Erythroblast (primary cell): ENCODE measurements at places on chromosomes 16 and 17.
A peak's percentile ranks its signal among the peaks of the same experiment; 100 is the strongest.

GRCh38 chr17:1431631-1432104 lies 24.4 kb downstream of the CRK start:
- no peak for DNase-seq

DNA sequence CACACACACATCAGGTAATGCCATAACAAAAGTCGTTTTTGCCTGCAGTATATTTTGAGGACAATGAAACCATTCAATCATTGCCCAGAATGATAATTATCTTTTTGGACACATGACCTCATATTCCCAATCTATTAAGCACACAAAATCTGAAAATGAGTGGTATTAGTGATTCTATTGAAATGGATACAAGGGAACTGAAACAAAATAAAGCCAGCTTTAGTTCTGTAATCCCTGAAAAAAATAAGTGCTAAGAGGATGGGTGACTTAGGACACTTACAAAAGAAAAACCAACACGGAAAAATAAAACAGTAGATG lies 128.3 kb upstream of the MAF start:
- no peak for DNase-seq

DNA sequence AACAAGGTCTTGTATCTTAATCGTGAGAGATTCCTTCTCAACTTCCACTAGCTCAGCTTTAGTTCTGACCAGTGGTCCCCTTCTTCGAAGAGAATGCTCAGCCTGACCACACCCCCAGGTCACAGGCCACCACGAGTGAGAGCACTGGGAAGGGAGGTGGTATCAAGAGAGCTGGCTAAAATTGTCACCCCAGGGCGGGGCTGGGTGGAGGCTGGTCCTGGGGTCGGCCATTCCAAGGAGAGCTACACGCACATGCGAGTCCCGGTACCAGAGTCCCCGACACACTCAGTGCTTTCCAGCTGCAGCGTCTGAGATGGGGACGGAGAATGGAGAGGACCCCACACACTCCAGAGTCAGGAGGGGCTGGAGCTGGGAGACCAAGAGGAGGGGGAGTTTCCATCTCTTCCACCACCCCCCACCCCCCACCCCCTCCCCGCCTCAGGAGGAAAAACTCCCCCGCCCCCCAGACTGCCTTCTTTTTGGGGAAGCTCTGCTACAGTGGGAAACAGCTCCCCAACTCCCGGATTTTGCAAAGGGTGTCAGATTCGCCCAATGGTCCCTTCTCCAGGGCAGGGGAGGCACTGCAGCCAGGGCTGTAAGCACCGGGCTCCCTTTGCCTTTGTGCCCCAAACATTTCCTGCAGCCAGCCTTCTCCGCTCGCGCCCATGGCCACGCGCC lies 1.6 kb downstream of the C1QL1 start:
- no peak for DNase-seq

- DNase-seq = no peak
These were observed 13.7 kb downstream of the HOXB4 start for GRCh38 chr17:48564188-48565021.

- no peak for DNase-seq
These were observed 9.5 kb upstream of the FZD2 start for GRCh38 chr17:44547625-44548267.

DNA sequence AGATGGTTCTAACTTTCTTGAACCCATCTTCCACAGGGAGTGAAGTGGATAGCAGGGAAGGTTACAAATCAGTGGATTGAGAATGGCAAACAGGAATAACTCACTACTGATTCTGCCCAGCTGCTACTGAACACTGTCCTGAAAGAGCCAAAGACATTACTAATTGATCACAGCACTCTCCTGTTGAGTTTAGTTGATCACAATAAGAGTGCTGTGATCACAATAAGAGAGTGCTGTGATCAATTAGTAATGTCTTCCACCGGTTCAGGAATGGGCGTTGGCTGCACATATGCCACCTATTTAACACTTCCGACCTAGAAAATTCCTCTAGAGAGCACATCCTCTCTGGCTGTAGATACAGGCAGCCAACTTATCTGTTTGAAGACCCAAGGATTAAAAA lies 11.4 kb downstream of the CFAP97D1 start:
- no peak for DNase-seq

DNA sequence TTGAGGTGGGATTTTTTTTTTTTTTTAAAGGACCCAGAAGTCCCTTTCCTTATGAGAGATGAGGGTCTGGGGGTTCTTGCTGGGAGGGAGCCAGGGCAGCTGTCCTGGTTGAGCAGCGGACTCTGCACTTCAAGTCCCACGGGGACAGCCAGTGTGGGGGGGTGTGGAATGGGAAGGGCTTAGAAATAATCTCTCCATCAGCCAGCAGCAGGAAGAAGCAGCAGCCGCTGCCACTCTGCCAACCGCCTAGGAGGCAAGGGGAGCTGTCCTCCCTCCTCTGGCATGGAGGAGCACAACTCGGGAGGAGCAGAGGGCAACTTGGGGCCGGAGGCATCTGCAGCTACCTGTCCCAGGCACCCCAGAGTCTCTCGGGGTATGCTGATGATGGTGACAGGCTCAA lies at the start of gene KCNG4:
TSS of gene KCNG4 (minus strand) at position 104 of the 400 bp plus-strand sequence. CDS start 2,527 bp downstream, outside the sequence.
- DNase-seq = no peak

DNA sequence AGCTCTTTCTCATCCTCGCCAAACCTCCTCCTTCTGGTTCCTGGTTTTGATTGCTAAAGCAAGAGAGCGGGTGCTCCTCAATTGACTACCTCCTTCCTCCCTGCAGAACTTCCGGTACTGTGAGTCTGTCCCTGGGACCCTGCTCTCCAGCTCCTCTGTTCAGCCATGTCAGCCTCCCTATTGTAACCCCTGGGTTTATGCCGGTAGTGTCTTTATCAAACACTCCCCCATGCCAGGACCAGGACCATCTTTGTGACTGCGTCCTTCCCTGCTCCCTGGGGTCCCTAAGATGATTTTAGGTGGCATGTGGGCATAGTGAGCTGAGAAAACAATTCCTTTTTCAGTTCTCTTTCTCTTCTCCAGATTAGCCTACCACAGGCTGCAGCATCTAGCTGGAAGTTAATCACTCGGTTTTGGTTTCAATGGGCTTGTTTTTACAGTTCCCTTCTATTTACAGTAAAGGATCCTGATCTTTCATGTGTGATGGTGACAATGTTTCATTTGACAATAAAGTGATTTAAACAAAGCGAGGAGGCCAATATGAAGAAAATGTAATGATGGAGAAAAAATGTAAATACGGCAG lies 27.7 kb upstream of the IL21R start:
- no peak for DNase-seq

DNA sequence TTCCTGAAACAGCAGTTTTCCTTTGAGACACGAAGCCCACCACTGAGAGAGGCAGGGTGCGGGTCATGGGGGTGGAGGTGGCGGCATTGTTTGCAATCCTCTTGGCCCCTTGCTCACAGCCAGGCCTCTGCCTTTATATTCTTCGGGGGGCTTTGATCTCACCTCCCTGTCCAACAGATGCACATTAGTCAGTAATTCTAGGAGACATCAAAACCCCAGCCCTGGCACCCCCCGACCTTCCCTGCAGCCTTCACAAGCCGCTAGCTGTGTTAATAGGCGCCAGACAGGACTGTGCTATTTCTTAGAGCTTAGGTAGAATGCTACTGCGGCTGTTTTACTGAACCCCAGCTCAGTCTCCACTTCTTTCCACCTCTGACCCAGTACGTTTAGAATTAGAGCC lies 212.6 kb downstream of the RBFOX1 start:
- DNase-seq = no peak

GRCh38 chr16:48534601-48535340 lies 75.2 kb downstream of the N4BP1 start:
- no peak for DNase-seq

- DNase-seq = no peak
These were observed 178.3 kb downstream of the MAP2K6 start for GRCh38 chr17:69592692-69593350.

DNA sequence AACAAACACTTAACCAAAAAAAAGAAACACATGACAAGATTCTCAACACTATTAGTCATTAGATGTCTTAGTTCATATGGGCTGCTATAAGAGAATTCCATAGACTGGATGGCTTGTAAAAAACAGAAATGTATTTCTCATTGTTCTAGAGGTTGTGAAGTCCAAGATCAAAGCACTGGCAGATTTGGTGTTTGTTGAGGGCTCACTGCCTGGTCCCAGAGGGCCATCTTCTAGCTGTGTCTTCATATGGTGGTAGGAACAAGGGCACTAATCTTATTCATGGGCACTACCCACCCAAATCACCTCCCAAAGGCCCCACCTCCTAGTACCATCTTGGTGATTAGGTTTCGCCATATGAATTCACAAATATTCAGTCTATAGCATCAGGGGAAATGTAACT lies 162.5 kb upstream of the SDK2 start:
- no peak for DNase-seq

- DNase-seq = no peak
These were observed 2.5 kb upstream of the HP start for GRCh38 chr16:72051818-72052217.

- DNase-seq = no peak
These were observed 1.3 kb downstream of the SLC16A11 start for GRCh38 chr17:7042501-7043181.

GRCh38 chr16:6160871-6161270 lies 1063.3 kb upstream of the EEF2KMT start:
- no peak for DNase-seq

- DNase-seq = no peak
These were observed 704.9 kb downstream of the MAF start for GRCh38 chr16:78895681-78896080.

GRCh38 chr16:55471448-55472097 lies 7.4 kb upstream of the MMP2 start:
- peak; percentile 4 for DNase-seq

DNA sequence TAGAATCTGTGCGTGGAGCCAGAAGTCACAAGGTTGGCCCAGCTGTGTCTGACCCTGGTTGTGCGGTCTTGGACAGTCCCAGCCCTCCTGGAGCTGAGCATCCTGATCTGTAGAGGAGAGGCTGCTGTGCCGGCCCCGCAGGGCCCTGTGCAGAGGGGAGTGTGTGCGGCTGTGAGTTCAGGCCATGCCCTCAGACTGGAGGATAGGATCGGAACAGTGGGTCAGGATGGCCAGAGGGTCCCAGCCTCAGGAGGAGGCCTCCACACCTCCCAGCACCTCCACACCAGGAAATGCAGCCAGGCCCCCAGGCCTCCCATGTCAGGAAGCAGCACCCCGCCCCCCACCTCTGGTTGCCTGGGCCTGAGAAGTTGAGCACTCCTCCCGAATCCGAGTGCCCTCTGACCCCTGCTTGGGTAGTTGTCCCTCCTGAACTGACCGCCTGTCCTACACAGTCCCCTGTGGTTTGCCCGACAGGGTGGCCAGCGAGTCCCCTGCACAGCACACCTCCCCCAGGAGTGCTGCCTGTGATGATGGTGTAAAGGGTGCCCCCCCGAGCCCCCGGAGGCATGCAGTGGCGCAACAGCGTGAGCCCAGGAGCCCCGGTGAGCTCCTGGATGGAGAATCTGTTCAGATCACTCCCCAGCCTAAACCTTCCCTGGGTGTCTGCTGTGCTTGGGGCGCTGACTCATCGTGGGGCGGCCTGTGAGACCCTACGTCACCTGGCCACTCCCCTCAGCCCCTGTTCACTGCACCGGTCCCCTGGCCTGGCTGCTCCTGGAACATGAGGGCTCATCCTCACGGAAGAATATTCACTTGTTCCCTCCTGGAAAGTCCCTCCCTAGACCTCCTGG lies 285.2 kb downstream of the SEC14L1 start:
- peak; percentile 16 for DNase-seq

DNA sequence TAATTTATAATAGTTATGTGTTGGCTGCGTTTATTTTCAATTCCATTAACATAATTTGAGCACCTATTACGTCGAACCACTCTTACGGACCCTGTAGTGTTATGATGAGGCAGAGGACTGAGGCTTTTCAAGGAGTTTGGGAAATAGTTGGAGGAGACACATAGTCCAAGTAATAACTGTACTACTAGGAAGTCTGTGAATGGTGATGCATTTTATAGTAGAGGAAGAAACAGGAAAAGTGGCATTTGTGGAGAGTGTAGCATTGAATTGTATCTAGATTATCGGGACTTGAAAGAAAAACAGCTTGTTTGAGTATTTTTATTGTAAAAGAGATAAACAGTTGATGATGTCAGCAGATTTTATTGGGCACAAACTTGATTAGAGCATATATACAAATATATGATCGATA lies 1.7 kb downstream of the NFATC3 start:
- peak; percentile 53 for DNase-seq

GRCh38 chr16:58127634-58128033 lies 1.5 kb downstream of the CFAP20 start:
- DNase-seq = peak; percentile 36

DNA sequence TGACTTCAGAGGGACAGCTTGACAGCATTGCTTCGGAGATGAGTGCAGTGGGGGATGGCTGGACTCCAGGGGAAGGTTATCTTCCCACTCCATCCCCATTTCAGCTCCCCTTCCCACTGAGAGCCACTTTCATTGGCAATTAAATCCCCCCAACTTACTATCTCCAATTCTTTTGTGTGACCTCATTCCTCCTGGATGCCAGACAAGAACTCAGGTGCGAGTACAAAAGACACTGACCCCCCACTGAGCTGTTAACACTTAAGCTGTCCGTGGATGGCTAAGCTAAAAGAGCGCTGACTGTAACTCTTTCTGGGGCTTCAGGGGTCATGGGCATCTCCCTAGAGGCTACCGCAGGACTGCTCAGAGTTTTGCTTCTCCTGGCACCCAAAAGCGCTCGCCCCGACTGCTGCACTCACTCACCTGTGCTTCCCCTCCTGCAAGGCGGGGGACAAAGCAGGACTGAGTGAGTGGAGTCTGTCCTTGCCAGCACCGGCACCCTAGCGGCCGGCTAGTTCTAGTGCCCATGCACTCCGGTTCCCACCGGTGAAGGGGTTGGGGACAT lies 44.8 kb upstream of the FBXO47 start:
- DNase-seq = no peak

DNA sequence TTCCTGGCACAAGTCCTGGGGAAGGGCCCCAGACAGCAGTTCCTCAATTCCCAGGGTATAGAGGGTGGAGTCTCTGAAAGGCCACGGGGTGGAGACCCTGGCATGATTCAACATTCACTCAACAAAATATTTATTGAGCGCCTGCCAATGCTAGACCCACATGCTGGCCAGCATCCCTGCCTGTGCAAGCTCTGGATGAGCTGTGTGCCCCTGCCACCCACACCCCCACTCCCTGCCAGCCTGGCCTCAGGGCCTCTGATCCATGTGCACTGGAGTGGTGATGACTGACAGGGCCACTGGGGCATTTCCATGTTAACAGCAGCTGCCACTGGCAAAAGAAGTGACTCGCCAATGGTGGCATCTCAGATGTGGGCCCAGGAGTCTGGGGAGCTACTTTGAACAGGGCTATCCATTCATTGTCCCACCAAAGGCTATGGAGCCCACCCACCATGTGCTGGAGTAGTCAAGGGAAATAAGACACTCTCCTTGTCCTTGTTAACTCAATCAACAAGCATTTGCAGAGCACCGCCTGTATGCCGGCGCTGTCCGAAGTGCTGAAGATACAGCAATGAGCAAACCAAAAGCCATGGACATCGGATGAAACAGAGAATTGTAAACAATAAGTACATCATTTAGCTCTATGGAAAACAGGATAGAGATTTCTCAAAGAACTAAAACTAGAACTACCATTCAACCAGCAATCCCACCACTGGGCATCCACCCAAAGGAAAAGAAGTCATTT lies 3.0 kb upstream of the PRSS22 start:
- peak; percentile 29 for DNase-seq
